ENCODE measurements at places on chromosomes 3 and 15.

- no peak for DNase-seq
Measured at GRCh38 chr3:33773637-33774036, 24.8 kb upstream of the PDCD6IP start.

DNA sequence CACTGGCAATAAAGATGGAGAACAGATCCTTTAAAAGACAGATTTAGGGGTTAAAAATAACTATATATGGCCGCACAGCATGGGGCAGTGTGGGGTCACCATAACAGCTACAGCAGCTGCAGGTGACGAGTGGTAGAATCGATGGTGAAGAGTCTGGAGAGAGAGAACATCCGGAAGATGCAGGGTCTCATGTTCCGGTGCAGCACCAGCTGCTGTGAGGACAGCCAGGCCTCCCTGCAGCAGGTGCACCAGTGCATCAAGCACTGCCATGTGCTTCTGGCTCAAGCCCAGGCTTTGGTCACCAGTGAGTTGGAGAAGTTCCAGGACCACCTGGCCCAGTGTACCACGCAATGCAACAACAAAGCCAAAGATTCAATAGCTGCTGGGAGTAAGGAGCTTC lies 93.7 kb upstream of the IMPG2 start:
- DNase-seq = no peak

DNA sequence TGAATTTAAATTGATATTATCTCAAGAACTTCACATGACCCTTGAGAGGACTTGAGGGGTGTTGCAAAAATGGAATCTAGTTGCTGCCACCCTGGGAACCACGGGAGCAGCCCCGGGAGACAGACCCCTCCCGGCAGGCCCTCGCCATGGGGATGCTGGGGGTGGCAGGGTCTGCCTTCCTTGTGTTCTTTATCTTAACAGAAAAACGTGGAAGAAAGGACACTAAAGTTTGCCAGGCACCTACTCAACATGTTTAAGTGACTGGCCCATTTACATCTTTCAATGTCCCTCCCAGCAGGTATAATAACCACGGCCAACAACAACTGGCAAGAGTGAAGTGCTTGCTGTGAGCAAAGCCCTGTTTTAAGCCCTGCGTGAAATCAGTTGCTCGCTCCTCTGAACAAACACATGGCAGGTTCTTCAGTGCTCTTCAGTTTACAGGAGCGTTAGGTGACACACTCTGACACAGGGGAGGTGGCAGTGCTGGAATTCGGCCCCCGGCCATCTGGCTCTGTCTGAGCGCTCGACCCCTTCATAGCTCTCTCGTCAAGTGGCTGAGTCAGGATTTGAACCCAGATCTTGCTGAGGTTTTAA lies 112.5 kb downstream of the ASB7 start:
- DNase-seq = no peak

- DNase-seq = no peak
Measured at GRCh38 chr3:20836801-20837200, 650.8 kb upstream of the SGO1 start.

- no peak for DNase-seq
Measured at GRCh38 chr3:4821338-4821737, 157.9 kb upstream of the BHLHE40 start.

DNA sequence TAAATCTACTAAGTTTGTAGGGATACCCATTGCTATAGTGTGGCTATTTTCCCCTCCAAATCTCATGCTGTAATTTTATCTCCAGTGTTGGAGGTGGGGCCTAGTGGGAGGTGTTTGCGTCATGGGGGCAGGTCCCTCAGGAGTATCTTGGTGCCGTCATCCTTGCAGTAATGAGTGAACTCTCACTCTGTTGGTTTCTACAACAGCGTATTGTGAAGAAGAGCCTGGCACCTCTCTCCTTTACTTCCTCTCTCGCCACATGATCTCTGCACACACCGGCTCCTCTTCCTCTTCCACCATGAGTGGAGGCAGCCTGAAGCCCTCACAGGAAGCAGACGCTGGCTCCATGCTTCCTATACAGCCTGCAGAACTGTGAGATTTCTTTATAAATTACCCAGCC lies 34.0 kb upstream of the TRPM1 start:
- no peak for DNase-seq
